Left colon (tissue), 2 donors: ENCODE measurements at places on chromosomes 12 and 14. TPM values are rescaled to one million over a fixed set of nuclear protein-coding genes. Genes with fewer than 3 reads are reported as not detected.

The TSPAN11 gene
- 2.7 TPM for total RNA-seq

The CAPZA3 gene
- total RNA-seq: not detected

The CHST11 gene
- 3.4 TPM for total RNA-seq

DNA sequence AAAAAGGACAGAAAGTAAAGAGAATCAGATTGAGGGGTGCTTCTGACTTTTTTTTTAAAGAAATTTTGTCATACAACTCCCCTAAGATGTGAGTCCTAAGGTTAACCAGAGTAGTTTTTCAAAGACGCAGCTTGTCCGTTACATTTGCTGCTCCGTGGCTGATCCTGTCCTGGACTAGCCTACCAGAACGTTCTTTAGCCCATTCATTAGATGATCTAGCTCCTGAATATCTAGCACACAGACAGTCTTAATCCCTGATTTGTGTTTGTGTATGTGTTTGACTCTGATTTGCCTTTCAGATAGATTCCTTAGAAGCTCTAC is 60.3 kb downstream of the SAMD4A start:
- DNase-seq: no peak

DNA sequence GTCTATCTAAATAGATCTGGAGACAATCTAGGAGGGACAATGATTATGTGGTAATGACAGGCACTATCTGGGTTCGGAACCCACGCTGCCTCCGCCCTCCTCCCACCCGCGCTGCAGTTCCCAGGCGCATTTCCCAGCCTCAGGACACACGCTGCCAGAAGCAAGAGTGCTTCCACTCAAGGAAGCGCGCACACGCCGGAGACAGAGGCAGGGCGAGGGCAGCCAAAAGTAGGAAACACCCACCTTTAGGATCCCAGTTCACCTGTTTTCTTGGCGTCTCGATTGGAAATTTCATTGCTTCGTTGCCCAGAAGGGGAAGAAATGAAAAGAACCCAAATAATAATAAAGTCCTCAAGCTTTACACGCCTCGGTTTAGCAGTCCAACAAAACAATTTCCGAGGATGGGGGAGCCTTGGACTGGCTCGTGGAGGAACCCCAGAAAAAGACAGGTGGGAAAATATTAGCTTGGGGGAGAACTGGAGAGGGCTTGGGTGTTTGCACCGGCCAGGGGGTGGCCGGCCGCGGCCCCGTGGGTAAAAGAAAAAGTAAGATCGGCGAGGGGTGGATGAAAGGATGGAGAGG is 474 bp downstream of the KCNK10 start:
- DNase-seq: no peak
